ENCODE measurements at places on chromosomes 7 and 10.
A peak's percentile ranks its signal among the peaks of the same experiment; 100 is the strongest.

- DNase-seq = no peak
Measured at GRCh38 chr7:20776214-20776911, 10.3 kb downstream of the SP8 start.

- no peak for DNase-seq
Measured at GRCh38 chr10:80259405-80259871, 30.0 kb downstream of the MAT1A start.

GRCh38 chr10:104925232-104925851 lies 284.3 kb downstream of the SORCS3 start:
- DNase-seq = no peak

DNA sequence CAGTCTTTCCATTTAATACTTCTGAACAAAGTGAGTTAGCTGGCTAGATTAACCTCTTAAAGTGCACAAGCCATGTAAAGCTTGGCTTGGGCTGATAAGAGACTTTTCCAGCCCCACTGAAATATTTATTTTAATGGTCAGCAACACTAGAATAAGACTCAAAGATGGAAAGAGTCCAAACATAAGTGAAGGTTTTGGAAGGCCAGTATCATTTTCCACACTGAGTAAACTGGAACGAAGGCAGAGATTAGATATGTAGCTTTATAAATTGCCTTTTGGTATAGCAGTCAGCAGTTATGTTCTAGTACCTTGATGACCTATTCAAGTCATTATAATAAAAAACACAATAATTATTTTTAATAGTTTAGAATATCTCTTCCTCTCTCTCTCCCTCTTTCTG lies 102.2 kb downstream of the HDAC9 start:
- no peak for DNase-seq

GRCh38 chr10:44284198-44285084 lies 100.5 kb downstream of the CXCL12 start:
- DNase-seq = no peak

DNA sequence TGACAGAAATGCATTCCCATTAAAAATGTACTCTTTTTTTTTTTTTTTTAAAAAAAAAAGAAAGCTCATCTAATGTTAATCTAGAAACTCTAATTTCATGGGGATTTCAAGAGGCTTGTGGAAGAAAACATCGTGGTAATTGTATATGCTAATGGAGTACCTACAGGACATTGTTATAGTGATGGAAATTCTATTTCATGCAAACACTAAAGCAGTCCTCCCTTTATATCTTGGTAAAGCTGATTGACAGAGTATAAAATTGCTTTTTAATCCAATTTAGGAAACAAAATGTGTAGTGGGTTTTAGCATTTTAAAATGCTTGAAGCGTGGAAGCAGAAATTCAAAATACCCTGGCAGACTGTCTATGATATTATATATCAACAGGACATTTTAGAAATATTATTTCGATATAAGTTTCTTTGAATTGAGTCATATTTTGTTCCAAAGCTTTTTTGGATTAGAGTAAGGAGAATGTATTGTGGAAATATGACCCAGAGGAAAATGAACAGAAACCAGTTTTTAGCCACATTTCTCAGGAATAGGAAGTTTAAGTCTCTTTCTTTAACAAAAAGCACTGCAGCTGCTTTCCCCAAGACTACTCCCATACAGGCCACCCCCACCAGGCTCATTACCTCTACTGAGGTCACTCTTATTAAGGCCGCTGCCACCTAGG lies 121.9 kb downstream of the WNT2 start:
- peak; percentile 13 for DNase-seq

DNA sequence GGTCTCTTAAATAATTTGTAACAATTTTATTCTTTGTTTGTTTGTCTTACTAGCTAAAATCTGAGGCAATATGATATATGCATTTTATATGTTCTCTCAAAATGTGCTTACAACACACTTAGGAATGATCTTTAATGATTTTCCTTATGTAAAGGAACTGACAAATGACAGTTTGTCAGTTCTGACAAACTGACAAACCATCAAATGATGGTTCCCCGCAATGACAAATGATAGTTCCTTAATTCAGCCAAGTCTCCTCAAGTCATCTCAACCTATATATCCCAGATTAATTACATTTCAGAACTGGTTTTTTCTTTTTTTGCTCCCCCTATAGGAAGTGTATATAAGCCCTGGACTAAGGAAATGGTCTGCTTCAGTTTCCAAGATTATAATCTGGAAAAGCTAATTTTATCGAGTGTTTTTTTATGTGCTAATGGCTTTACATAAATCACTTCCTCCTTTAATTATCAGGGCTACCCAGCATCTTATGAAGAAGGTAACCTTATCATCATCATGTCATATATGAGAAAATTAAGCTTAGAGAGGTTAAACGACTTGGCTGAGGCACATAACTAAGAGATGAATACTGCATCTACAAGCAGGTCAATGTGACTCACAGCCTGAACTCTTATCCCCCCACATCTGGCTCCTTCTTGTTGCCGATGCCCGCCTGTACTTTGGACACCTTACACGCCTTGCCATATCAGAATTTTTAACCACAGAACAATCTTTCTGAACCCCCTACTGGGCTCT lies 75.1 kb downstream of the RELN start:
- no peak for DNase-seq

DNA sequence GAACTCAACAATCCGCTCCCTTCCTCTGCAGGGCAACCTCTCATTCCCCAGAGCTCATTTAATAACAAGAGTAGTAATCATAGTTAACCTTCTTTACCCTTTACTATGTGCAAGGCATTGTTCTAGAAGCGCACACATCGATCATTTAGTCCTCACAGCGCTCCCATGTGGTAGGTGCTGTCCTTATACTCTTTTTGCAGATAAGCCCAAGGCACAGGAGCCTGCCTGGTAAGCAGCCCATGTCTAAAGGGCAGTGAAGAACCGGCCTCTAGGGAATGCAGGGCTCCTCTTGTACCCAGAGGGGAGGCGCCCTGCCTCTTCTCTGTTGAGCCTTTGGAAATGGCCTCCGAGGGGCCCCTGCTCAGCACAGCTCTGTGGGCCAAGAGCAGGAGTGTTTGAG lies 14.3 kb downstream of the CHST3 start:
- no peak for DNase-seq

DNA sequence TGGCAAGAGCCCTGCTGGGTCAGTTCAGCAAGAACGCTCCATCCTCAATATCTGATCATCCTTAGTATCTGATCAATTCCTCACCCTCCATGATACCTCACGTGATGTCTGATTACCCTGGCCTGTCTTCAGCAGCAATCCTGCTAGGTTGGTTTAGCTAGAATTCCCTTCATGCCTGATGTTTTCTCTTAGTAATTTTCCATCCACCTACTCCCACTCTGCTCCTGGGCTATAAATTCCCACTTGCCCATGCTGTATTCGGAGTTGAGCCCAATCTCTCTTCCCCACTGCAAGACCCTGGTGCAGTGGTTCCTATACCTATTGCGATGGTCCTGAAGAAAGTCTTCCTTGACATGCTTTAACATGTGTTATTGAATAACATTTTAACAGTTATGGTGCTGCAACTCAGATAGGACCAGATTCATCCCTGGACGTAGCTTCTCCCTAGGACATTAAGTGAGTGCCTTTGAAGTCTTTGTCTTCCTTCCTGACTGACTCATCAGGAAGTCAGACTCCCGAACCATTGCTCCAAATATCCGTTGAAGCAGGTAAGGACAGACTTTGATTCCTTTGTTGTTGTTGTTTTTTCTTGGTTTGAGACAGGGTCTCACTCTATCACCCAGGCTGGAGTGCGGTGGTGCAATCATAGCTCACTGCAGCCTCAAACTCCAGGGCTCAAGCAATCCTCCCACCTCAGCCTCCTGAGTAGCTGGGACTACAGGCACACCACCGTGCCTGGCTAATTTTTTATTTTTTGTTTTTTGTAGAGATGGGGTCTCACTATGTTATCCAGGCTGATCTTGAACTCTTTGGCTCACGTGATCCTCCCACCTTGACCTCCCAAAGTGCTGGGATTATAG lies 29.4 kb upstream of the CLDN3 start:
- no peak for DNase-seq

GRCh38 chr10:110535958-110536891 lies 31.3 kb upstream of the SMC3 start:
- DNase-seq = no peak

GRCh38 chr7:116024826-116025809 lies 5.4 kb downstream of the TFEC start:
- DNase-seq = no peak
